ENCODE measurements at places on chromosomes 4 and X.

DNA sequence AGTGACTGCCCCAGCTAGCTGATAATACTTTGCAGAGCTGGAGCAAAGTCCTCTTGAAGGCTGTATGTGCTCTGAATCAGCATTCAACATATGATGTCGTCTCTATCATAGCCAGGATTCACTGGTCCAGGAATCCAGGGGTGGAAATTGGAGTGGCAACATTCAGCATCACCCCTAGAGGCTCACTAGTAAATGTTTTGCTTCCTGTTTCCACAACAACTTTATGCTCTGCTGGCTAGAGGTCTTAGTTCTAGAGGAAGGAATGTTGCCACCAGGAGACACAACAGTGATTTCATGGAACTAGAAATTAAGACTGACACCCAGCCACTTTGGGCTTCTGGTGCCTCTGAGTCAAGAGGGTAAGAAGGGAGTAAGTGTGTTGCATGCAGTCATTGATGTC, 11.3 kb downstream of the MAGEA1 start:
- DNase-seq = no peak

DNA sequence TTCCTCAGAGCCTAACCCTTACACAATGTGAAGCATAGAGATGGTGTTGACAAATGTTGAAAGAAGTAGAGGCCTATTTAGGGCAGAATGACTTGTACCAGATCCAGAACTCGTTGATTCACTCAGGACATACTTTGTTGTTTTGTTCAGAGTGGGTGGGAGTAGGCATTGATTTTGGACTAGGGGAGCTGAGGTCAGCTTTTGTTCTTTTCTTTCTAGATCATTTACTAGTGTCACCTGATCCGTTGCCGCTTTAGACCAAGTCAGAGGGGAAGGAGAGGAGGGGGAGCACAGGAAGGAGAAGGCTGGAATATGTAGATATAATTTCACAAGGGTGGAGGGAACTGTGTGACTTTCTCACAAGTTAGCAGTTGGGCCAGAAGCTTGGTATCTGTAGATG, 282.4 kb upstream of the GPC4 start:
- no peak for DNase-seq

GRCh38 chrX:46757052-46757451, 1.9 kb downstream of the SLC9A7 start:
- DNase-seq = no peak

- no peak for DNase-seq
These were observed 128.0 kb downstream of the C4orf33 start for GRCh38 chr4:129223945-129224344.

- DNase-seq = no peak
These were observed at the start of gene TMPRSS11D for GRCh38 chr4:67883902-67884301. TSS of gene TMPRSS11D (minus strand) at chr4:67884002. CDS start at chr4:67883933, 69 bp downstream.

DNA sequence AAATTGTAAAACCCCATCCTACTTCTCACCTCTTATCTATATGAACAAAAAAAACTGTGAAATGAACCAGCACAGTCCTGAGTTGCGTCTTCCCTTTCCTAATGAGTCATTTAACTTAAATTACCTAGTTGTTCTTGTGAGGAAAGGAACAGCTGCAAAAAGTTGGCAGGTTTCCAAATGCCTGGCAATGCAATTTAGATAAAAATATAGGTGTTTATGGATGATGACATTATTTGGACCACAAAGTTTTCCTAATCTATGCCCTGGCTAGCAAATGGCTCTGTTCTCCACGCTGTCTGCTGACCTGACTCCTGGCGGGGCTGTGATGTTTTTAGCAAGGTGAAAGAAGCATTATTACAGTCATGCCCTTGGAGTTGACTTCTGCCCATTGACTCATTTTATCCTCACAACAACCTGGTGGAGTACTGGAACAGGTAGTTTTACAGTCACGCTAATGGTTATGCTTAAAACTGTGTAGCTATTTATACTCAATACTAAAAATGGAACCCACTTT, 29.8 kb upstream of the RELL1 start:
- DNase-seq = no peak
